ENCODE measurements at places on chromosomes 11 and 22. TPM values are rescaled to one million over a fixed set of nuclear protein-coding genes. Genes with fewer than 3 reads are reported as not detected.

The SHISAL1 gene
- total RNA-seq, result 1.5 TPM

DNA sequence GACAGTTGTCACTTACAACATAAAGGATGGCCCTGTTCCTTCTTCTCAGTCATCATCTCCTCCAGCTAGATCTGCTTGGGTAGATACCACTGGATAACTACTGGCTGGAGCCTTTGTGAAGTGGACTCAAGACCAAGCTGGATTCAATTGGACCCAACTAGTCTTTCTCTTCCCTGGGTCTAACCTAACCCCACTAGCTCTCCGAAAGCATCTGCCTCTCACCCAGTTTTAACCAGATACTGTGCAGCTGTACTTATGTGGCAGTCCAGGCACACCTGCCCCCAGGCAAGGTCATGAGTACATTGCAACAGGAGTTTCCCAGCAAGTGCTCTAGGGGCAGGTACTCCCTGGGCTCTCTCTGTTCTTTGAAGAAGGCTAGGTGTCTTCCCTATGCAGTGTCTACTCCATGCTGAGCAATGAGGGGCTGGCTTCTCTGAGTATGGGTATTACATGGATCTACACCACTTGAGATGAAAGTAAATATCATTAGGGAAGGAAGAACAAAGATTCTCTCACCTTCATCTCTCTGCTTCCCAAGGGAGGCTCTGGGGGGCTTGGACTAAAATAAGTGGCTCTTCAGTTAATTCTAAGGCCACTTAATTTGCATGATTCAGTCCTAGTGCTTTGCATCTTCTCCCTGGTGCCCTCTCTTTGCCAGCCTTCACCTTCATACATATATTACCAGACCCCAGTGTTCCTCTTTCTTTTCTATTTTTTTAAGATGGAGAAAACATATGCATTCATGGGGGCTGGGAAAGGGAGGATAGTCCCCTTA, 236.1 kb downstream of the NXPE2 start:
- H3K4me3 ChIP-seq, result no peak overlapping the region
- H3K27ac ChIP-seq, result no peak overlapping the region
- no peak for DNase-seq

The MS4A12 gene
- not detected for total RNA-seq

DNA sequence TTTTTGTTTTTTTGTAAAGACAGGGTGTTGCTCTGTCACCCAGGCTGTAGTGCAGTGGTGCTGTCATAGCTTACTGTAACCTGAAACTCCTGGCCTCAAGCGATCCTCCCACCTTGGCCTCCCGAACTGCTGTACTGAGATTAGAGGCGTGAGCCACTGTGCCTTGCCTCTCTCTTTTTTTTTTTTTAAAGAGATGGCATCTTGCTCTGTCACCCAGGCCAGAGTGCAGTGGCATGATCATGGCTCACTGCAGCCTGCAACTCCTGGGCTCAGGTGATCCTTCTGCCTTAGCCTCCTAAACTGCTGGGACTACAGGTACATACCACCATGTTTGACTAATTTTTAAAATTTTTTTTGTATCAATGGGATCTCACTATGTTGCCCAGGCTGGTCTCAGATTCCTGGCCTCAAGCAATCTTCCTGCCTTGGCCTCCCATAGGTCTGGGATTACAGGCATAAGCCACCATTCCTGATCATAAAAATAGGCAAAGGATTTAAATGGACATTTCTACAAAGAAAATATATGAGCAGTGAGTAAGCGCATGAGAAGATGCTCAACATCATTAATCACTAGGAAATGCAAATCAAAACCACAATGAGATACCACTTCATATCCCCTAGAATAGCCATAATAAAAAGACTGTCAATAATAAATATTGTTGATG, 17.3 kb upstream of the CLNS1A start:
- H3K27me3 ChIP-seq, result no peaks in the 10 kb centered on the region
- no peak for DNase-seq
- no peaks in the 10 kb centered on the region for H3K4me1 ChIP-seq
- no peaks in the 10 kb centered on the region for H3K36me3 ChIP-seq
- no peak overlapping the region for H3K4me3 ChIP-seq

- H3K27ac ChIP-seq, result no peak overlapping the region
- H3K4me1 ChIP-seq, result peaks cover 6% of the 10 kb centered on the region
- no peaks in the 10 kb centered on the region for H3K27me3 ChIP-seq
- H3K4me3 ChIP-seq, result no peak overlapping the region
- peak; percentile 60 for DNase-seq
These were observed 94.8 kb upstream of the NTM start for GRCh38 chr11:131275580-131275979.

DNA sequence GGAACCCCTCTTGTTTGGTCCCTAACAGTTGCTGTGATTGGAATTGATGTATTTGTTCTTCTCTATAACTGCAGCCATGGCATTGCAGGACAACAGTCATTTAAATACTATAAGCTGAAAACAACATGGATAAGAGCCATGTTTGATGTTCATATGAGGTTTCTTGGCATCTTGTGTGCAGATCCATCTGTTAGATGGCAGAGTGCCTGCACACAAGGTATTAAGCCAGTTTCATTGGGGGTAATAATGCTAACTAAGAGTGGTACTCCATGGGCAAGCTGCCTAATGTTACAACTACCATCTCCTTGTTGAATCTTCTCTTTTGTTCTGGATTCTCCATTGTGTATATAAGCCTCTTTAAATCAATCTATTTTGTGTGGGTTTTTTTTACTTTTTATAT, 206.0 kb upstream of the CHORDC1 start:
- no peaks in the 10 kb centered on the region for H3K36me3 ChIP-seq
- no peak overlapping the region for H3K27ac ChIP-seq
- H3K27me3 ChIP-seq, result no peaks in the 10 kb centered on the region
- H3K4me1 ChIP-seq, result peaks cover 3% of the 10 kb centered on the region
- no peak overlapping the region for H3K4me3 ChIP-seq
- DNase-seq, result no peak

DNA sequence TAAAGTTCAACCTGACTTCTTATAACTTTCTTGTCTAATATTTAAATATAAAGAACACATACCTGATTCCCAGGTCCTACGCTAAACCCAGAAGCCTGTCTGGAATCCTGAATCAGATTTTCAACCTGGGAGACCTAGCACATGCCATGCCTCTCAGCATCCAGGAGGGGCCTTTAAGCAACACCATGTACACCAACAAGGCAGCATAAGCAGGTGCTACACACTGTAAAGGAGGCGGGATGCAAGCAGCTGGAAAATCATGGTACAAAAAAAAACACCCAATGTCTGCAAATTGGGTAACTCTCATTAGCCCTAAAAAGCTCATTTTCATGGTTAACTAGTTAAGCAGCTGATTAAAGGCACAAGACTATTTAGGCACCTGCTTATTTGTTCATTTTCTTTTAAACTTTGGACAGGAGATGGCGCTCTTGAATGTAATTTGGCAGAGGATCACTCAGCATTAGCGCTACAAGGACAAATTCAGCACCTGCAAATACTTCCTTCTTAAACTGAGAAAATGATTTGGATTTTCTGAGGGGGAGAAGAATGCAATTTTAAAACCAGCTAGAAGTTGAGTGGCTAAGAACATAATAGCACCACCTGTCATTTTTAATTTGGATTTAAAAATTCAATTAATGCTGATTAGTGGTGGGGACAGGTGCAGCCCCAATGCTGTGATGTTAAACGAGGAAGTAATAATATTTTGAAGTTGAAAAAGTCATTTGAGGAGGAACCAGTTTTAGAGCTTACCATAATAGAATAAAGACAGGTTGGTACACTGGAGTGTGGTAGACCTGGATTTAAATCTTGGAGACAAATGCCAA, 104.0 kb downstream of the FAR1 start:
- no peaks in the 10 kb centered on the region for H3K4me1 ChIP-seq
- no peak overlapping the region for H3K4me3 ChIP-seq
- H3K27me3 ChIP-seq, result no peaks in the 10 kb centered on the region
- H3K27ac ChIP-seq, result no peak overlapping the region
- DNase-seq, result no peak

DNA sequence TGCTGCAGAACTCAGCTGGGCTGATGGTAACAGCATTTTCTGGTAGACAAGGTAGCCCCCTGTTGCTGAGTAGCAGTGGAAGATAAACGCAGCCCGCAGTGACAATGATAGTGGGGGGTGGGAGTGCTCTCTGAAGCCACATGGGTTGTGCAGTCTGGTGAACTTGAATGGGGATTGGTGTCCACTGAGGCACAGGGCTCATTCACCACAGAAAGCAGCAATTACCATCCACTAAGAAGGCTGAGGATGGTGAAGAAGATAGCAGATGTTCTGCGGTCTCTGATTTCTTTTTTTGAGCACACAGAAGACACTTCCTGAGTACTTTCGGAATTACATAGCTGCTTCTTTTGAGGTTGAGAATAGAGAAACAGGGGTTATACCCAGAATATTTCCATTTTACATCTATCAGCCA, 150.3 kb downstream of the LRRC4C start:
- no peak overlapping the region for H3K27ac ChIP-seq
- H3K36me3 ChIP-seq, result no peaks in the 10 kb centered on the region
- H3K27me3 ChIP-seq, result no peaks in the 10 kb centered on the region
- H3K4me1 ChIP-seq, result no peaks in the 10 kb centered on the region
- no peak overlapping the region for H3K4me3 ChIP-seq

GRCh38 chr22:31613286-31613903, 48.6 kb downstream of the PISD start:
- DNase-seq, result no peak
- H3K4me1 ChIP-seq, result peaks cover 5% of the 10 kb centered on the region
- H3K27ac ChIP-seq, result no peak overlapping the region
- peaks cover 5% of the 10 kb centered on the region for H3K36me3 ChIP-seq
- no peak overlapping the region for H3K4me3 ChIP-seq
- no peaks in the 10 kb centered on the region for H3K27me3 ChIP-seq

The MMP12 gene
- not detected for total RNA-seq

The NKAPD1 gene
- 17.2 TPM for total RNA-seq

The NAALADL1 gene
- 21.5 TPM for total RNA-seq

DNA sequence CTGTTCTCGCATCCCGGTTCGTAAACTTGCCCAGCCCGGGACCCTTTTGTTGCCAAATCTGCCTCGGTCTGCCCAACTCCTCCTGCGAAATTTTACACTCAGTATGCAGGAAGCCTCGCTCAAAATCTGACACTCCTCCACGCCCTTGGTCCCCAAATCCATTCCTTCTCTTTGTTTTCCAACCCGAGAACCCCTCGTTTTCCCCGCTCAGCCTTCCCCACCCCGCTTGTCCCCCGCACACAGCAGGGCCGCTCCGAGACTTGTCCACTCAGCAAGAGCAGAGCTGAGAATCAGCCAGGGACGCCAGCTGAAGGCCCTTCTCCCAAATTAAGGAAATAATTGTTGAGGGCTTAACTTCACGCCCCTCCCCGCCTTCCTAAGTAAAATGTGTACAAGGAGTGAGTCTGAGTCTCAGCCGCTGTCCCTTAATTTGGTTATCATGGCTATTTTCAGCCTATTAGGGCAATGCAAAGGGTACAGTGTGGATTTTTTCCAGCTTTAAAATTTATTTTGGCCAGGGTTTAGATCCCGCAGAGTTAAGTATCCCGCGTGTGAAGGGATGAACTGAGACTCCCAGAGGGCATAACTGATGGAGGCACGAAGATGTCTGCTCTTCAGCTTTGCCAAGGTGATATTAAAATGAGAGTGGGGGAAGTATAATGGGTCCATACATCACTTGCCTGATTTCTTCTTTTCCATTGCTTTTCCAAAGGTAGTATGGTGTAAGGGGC, 581 bp upstream of the FBXO3 start:
- no peaks in the 10 kb centered on the region for H3K27me3 ChIP-seq
- peak overlapping the region; percentile 74 for H3K27ac ChIP-seq
- no peaks in the 10 kb centered on the region for H3K36me3 ChIP-seq
- peak overlapping the region; percentile 25 for H3K4me3 ChIP-seq

DNA sequence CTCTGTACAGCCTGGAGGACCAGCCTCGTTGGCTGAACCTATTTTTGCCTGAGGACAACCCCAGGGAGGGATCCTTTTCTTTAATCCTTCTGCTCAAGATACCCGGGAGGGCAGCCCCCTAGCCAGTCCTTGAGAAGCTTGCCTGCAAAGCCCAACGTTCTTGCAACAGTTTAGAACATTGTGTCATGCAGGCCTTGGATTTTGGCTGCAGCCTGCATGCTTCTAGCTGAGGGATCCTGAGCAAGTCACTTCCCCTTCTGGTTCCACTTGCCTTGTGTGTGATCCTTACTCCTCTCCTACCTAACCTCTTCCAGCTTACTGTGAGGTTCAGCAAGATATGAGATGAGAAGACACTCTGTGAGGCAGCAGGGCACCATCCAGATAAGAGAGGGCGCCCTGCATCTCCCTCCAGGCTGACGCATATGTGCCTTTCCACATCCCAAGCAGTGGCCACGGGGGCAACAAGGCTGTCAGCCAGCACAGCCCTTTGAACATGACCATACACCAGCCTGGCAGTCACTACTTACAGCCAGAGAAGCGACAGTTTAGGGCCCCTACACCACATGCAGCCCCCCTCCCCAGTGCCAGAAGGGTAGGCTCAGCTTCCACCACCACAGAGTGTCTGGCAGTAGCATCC, 76.1 kb downstream of the C11orf58 start:
- no peak overlapping the region for H3K4me3 ChIP-seq
- no peaks in the 10 kb centered on the region for H3K36me3 ChIP-seq
- H3K4me1 ChIP-seq, result peaks cover 39% of the 10 kb centered on the region
- H3K27ac ChIP-seq, result no peak overlapping the region

- peak; percentile 39 for DNase-seq
- no peak within 1 kb of the TSS for H3K4me3 ChIP-seq
- H3K27me3 ChIP-seq, result peaks cover 4% of the 10 kb centered on the region
- H3K27ac ChIP-seq, result peak within 1 kb of the TSS; percentile 58
- H3K4me1 ChIP-seq, result no peaks in the 10 kb centered on the region
- no peaks in the 10 kb centered on the region for H3K36me3 ChIP-seq
These were observed at the start of gene MRGPRF for GRCh38 chr11:69013009-69013951. Gene MRGPRF (minus strand): TSS chr11:69013246. CDS start chr11:69009901, 3,345 bp downstream.

- peak; percentile 71 for DNase-seq
- no peaks in the 10 kb centered on the region for H3K4me1 ChIP-seq
- no peak overlapping the region for H3K27ac ChIP-seq
- no peaks in the 10 kb centered on the region for H3K27me3 ChIP-seq
- no peak overlapping the region for H3K4me3 ChIP-seq
- no peaks in the 10 kb centered on the region for H3K36me3 ChIP-seq
These were observed 23.4 kb upstream of the MPPED1 start for GRCh38 chr22:43388420-43388851.

The PKDREJ gene
- 0.11 TPM for total RNA-seq

The PPP2R1B gene
- 39.2 TPM for total RNA-seq

- H3K27me3 ChIP-seq, result no peaks in the 10 kb centered on the region
- H3K4me1 ChIP-seq, result no peaks in the 10 kb centered on the region
- H3K36me3 ChIP-seq, result no peaks in the 10 kb centered on the region
- DNase-seq, result no peak
- no peak overlapping the region for H3K27ac ChIP-seq
These were observed 4.0 kb upstream of the PLAAT5 start for GRCh38 chr11:63494975-63495374.

- no peaks in the 10 kb centered on the region for H3K27me3 ChIP-seq
- no peaks in the 10 kb centered on the region for H3K4me1 ChIP-seq
- no peak overlapping the region for H3K4me3 ChIP-seq
- no peaks in the 10 kb centered on the region for H3K36me3 ChIP-seq
These were observed 115.7 kb downstream of the RPS6KA4 start for GRCh38 chr11:64474680-64475079.

GRCh38 chr11:111932611-111932950, 4.6 kb upstream of the DIXDC1 start:
- no peaks in the 10 kb centered on the region for H3K27me3 ChIP-seq
- H3K4me3 ChIP-seq, result no peak overlapping the region
- no peak for DNase-seq
- H3K4me1 ChIP-seq, result peaks cover 24% of the 10 kb centered on the region
- H3K27ac ChIP-seq, result no peak overlapping the region
